ENCODE measurements at places on chromosomes 4 and X. TPM values are rescaled to one million over a fixed set of nuclear protein-coding genes. Genes with fewer than 3 reads are reported as not detected.

The MAGED4B gene
- total RNA-seq: 2.6 TPM

The PROM1 gene
- total RNA-seq: 0.56 TPM

The ARSJ gene
- not detected for total RNA-seq

The GAGE13 gene
- not detected for total RNA-seq

The CDX4 gene
- not detected for total RNA-seq

The UCP1 gene
- not detected for total RNA-seq

The NCAPG gene
- 69.0 TPM for total RNA-seq

DNA sequence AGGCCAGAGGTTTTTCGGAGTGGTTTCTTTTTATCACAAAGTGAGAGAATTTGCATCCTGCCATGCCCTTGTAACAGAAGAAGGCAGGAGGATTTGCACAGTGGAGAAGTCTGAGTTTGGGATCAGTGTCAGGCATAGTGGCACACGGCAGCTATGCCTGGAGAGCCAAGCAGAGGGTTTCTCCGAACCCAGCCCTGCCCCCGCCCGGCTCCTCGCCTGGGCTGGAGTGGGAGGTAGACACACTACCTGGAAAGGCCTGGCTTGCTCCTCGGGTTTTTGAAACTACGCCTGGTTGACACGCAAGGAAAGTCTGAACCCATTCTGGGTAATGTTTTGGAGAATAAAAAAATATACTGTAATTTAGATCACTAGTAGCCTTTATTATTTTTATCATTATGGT, 1653.6 kb upstream of the TENM3 start:
- H3K4me1 ChIP-seq: peaks cover 5% of the 10 kb centered on the region
- no peak for DNase-seq
- no peaks in the 10 kb centered on the region for H3K27me3 ChIP-seq
- no peak overlapping the region for H3K27ac ChIP-seq

DNA sequence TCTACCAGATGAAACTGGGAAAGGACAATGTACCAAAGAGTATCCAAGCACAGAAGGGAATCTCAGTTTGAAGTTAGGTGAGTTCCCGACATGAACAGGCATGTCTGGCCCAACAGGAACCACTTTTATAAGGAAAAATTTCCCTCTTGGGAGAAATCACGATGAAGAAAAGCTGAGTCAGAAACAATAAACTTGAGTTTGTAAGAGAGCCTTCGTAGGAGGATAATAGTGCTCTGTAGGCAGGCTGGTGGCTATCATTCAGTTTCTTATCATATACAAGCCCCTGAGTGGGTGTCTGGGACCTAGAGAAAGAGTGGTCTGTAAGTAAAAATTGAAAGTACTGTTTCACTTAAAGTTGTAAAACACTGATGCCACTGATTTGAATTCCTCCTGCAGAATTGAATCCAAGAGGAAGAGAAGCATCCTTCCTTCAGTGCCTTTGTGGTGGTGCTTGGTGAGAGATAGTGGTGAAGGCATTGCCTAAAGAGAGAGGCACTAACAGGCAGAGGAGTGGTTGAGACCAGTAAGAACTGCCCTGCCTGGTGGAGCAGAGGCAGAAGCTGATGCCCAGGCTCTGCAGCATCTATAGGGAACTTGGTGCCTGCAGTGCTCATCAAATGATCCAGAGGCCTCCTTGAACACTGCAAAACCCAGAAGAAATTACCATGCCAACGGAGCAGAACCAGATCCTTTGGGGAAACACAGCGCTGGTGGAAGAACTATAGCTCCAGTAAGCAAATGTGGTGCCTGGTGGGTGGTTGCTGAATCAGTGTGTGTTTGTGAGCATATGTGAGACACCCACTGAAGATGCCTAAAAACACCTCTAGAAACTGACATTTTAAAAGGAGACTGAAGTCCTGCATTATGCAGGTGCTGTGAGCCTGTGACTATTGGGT, 31.7 kb upstream of the METAP1 start:
- H3K4me3 ChIP-seq: no peak overlapping the region
- peaks cover 3% of the 10 kb centered on the region for H3K4me1 ChIP-seq
- DNase-seq: no peak
- H3K27me3 ChIP-seq: no peaks in the 10 kb centered on the region
- peaks cover 3% of the 10 kb centered on the region for H3K36me3 ChIP-seq

- H3K27ac ChIP-seq: no peak overlapping the region
- H3K27me3 ChIP-seq: no peaks in the 10 kb centered on the region
- H3K4me3 ChIP-seq: peak overlapping the region; percentile 61
- H3K36me3 ChIP-seq: no peaks in the 10 kb centered on the region
- DNase-seq: peak; percentile 43
- peaks cover 6% of the 10 kb centered on the region for H3K4me1 ChIP-seq
Measured at GRCh38 chrX:8783097-8783713, 18.0 kb downstream of the FAM9A start.

GRCh38 chr4:45596379-45597101, 527.3 kb downstream of the GABRG1 start:
- H3K36me3 ChIP-seq: no peaks in the 10 kb centered on the region
- no peaks in the 10 kb centered on the region for H3K4me1 ChIP-seq
- no peak overlapping the region for H3K4me3 ChIP-seq
- H3K27me3 ChIP-seq: no peaks in the 10 kb centered on the region
- no peak for DNase-seq

- DNase-seq: no peak
- peaks cover 11% of the 10 kb centered on the region for H3K27me3 ChIP-seq
- no peak overlapping the region for H3K4me3 ChIP-seq
- H3K36me3 ChIP-seq: no peaks in the 10 kb centered on the region
- no peaks in the 10 kb centered on the region for H3K4me1 ChIP-seq
Measured at GRCh38 chr4:158630893-158631292, 40.8 kb downstream of the C4orf46 start.

GRCh38 chr4:9898596-9899305, 117.3 kb downstream of the DRD5 start:
- no peak overlapping the region for H3K27ac ChIP-seq
- peaks cover 5% of the 10 kb centered on the region for H3K27me3 ChIP-seq
- DNase-seq: no peak

- H3K36me3 ChIP-seq: peaks cover 11% of the 10 kb centered on the region
- DNase-seq: no peak
- peak overlapping the region; percentile 63 for H3K27ac ChIP-seq
- H3K27me3 ChIP-seq: no peaks in the 10 kb centered on the region
Measured at GRCh38 chrX:134459683-134460004, 321 bp upstream of the HPRT1 start.

DNA sequence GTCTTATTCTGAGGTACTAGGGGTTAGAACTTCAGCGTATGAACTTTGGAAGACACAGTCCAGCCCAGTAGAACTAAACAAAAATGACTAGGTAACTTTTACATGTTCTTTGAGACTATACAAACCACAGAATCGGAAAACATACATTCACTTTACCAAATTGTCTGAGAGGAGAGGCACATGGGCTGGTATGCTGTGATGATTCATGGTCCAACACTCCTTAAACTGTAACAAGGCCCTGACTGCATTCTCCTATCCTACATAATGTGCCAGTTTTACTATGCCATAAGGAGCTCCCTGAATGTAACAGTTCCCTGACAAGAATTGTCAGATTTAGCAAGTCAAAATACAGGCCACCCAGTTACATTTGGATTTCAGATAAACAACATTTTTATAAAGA, 640.0 kb downstream of the RAB28 start:
- H3K36me3 ChIP-seq: no peaks in the 10 kb centered on the region
- H3K27me3 ChIP-seq: peaks cover 28% of the 10 kb centered on the region
- H3K4me3 ChIP-seq: no peak overlapping the region
- no peak overlapping the region for H3K27ac ChIP-seq
- no peaks in the 10 kb centered on the region for H3K4me1 ChIP-seq

GRCh38 chr4:104907074-104907649, 239.5 kb upstream of the TET2 start:
- H3K4me3 ChIP-seq: no peak overlapping the region
- peaks cover under 1% of the 10 kb centered on the region for H3K4me1 ChIP-seq

GRCh38 chr4:28784188-28784587, 1923.5 kb downstream of the STIM2 start:
- no peak overlapping the region for H3K27ac ChIP-seq
- no peaks in the 10 kb centered on the region for H3K36me3 ChIP-seq
- no peak for DNase-seq
- H3K4me3 ChIP-seq: no peak overlapping the region

GRCh38 chr4:26432419-26432818, 57.9 kb downstream of the CCKAR start:
- H3K36me3 ChIP-seq: peaks cover 22% of the 10 kb centered on the region
- H3K4me3 ChIP-seq: no peak overlapping the region
- DNase-seq: no peak
- H3K27me3 ChIP-seq: no peaks in the 10 kb centered on the region

GRCh38 chr4:37780444-37781130, 45.9 kb upstream of the PGM2 start:
- peaks cover 12% of the 10 kb centered on the region for H3K36me3 ChIP-seq
- H3K4me1 ChIP-seq: peaks cover 17% of the 10 kb centered on the region
- no peaks in the 10 kb centered on the region for H3K27me3 ChIP-seq
- H3K27ac ChIP-seq: peak overlapping the region; percentile 71
- H3K4me3 ChIP-seq: no peak overlapping the region
- DNase-seq: peak; percentile 10

DNA sequence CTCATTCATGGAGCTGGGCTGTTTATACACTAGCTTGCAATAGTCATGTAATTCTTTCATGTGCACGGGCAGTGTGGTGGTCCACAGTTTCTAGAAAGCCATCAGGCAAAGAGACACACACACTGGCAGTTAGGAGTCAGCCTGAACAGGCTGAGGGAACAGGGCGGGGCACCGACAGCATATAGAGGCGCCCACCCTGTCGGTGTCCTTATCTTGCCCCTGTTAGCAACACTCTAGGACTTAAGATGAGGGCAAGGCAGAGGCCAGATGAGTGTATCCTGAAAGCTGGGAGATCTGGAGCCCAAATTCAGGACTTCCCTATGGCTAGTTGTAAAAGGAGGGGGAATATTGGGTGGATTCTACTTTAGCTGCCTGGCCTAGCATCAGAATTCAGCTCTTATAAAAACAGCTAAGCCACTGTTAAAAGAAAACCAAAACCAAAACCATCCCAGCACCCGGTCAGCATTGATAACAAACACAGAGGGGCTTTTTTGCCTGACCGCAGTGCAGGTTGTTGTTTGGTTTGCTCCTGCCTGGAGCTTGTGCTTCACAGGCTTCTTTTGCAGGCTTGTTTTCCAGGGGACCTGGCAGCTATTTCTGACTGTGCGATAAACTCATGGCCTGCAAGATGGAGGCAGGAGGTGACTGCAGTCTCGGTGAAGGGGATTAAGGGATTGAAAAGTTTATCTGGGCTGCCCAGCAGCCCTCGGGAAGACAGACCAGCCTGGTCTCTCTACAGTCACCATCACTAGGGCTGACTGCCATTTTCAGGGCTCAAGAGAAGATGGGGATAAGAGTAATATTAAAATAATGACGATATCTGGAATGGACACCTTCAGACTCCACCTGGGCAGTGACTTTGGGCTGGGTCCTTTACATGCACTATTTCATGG, 638.9 kb downstream of the MID1IP1 start:
- H3K27ac ChIP-seq: peak overlapping the region; percentile 91
- H3K36me3 ChIP-seq: peaks cover 10% of the 10 kb centered on the region
- peaks cover 34% of the 10 kb centered on the region for H3K4me1 ChIP-seq
- DNase-seq: peak; percentile 17
- peak overlapping the region; percentile 10 for H3K4me3 ChIP-seq

- H3K36me3 ChIP-seq: peaks cover 4% of the 10 kb centered on the region
- DNase-seq: no peak
- H3K4me3 ChIP-seq: no peak overlapping the region
- peaks cover 2% of the 10 kb centered on the region for H3K4me1 ChIP-seq
- H3K27ac ChIP-seq: no peak overlapping the region
Measured at GRCh38 chr4:147825451-147826287, 93.8 kb downstream of the ARHGAP10 start.

GRCh38 chr4:147733716-147734344, 1.9 kb downstream of the ARHGAP10 start:
- no peaks in the 10 kb centered on the region for H3K36me3 ChIP-seq
- H3K27ac ChIP-seq: no peak overlapping the region
- no peak for DNase-seq
- peaks cover 4% of the 10 kb centered on the region for H3K27me3 ChIP-seq
- H3K4me3 ChIP-seq: peak overlapping the region; percentile 91

GRCh38 chr4:159455675-159456237, 352.9 kb downstream of the RAPGEF2 start:
- H3K27ac ChIP-seq: no peak overlapping the region
- no peaks in the 10 kb centered on the region for H3K36me3 ChIP-seq
- H3K27me3 ChIP-seq: no peaks in the 10 kb centered on the region
- H3K4me3 ChIP-seq: no peak overlapping the region

- peak; percentile 5 for DNase-seq
- no peaks in the 10 kb centered on the region for H3K36me3 ChIP-seq
- H3K27me3 ChIP-seq: no peaks in the 10 kb centered on the region
- peaks cover 5% of the 10 kb centered on the region for H3K4me1 ChIP-seq
Measured at GRCh38 chrX:51336584-51336983, 4.0 kb downstream of the NUDT10 start.

- H3K4me1 ChIP-seq: peaks cover 8% of the 10 kb centered on the region
- H3K4me3 ChIP-seq: no peak overlapping the region
- no peaks in the 10 kb centered on the region for H3K27me3 ChIP-seq
Measured at GRCh38 chr4:109947918-109948317, 35.2 kb downstream of the EGF start.

GRCh38 chrX:19372547-19373331, 29.0 kb downstream of the PDHA1 start:
- H3K4me1 ChIP-seq: peaks cover 3% of the 10 kb centered on the region
- DNase-seq: no peak
- H3K4me3 ChIP-seq: peak overlapping the region; percentile 76
- H3K27ac ChIP-seq: peak overlapping the region; percentile 26
- H3K36me3 ChIP-seq: no peaks in the 10 kb centered on the region

DNA sequence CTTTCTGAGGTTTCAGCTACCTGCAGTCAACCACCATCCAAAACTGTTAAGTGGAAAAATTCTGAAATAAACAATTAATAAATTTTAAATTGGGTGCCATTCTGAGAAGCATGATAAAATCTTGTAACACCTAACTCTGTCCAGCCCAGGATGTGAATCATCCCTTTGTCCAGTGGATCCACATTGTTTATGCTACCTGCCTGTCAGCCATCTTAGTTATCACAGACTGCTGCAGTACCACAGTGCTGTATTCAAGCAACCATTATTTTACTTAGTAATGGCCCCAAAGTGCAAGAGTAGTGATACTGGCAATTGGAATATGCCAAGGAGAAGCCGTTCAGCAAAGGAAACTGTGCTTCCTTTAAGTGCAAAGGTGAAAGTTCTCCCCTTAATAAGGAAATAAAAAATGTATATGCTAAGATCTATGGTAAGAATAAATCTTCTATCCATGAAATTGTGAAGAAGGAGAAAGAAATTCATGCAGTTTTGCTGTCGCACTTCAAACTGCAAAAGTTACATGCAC, 20.6 kb downstream of the CAMK2D start:
- DNase-seq: no peak
- H3K27me3 ChIP-seq: no peaks in the 10 kb centered on the region
- H3K4me3 ChIP-seq: no peak overlapping the region
- peaks cover 41% of the 10 kb centered on the region for H3K4me1 ChIP-seq
- H3K36me3 ChIP-seq: peaks cover 51% of the 10 kb centered on the region

- no peak overlapping the region for H3K27ac ChIP-seq
- H3K4me3 ChIP-seq: no peak overlapping the region
- no peaks in the 10 kb centered on the region for H3K36me3 ChIP-seq
- no peaks in the 10 kb centered on the region for H3K27me3 ChIP-seq
- no peaks in the 10 kb centered on the region for H3K4me1 ChIP-seq
Measured at GRCh38 chrX:50157545-50158135, 43.2 kb downstream of the AKAP4 start.
